ENCODE measurements at places on chromosomes 6 and 20.

- no peak for DNase-seq
Measured at GRCh38 chr6:41767112-41767833, 12.4 kb downstream of the FRS3 start.

DNA sequence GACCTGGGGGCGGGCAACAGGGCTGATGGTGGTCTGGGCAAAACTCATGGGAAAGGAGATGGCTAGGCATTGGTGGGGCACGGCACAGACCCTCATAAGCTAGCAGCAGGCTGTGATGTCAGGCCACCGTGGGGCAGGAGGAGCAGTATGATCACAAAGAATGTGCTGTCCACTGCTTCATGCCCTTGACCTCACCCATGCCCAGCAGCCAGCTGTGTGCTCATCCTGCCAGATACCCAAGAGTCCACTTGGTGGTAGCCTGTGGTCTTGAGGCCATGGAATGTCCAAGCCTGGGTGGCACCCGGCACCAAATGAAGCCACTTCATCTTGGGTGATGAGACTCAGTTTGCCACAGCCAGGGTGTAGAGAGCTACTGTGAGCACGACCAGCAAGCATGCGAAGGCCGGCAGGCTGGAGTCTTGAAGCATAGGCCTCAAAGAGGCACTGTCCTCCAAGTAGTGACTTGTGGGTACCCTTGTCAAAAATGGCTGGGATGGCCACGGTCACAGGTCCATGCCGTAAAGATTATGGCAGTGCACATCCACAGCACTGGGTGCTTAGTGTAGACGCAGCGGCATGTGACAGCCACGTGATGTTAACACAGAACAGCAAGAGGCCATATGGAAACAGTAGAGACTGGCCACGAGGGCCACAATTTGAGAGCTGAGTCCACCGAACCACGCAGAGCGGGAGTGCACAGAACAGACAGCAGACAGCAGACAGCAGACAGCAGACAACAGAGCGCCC, 19.0 kb downstream of the PLAGL2 start:
- no peak for DNase-seq

DNA sequence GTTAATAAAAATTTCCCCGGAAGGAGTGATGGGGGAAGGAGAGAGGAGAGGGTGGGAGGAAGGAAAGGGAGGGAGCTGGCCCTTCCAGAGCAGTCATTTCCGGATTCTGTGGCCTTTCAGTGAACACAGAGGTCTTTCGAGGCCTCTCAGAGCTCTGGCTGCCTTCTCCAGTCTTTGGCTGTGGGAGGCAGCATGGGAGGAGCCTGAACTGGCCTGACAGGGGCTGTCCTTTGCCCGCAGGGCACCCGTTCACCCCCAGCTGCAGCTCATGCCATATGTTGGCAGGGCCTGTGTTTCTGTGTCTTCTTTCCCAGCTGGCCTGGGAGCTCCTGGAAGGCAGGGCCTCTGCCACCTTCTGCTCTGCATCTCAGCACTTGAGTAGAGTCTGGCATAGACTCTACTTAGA, 95.5 kb downstream of the PPP1R14C start:
- no peak for DNase-seq

GRCh38 chr6:139777202-139777970, 402.9 kb upstream of the CITED2 start:
- DNase-seq: no peak

- DNase-seq: no peak
Measured at GRCh38 chr6:157123234-157123633, 200.1 kb downstream of the TMEM242 start.

DNA sequence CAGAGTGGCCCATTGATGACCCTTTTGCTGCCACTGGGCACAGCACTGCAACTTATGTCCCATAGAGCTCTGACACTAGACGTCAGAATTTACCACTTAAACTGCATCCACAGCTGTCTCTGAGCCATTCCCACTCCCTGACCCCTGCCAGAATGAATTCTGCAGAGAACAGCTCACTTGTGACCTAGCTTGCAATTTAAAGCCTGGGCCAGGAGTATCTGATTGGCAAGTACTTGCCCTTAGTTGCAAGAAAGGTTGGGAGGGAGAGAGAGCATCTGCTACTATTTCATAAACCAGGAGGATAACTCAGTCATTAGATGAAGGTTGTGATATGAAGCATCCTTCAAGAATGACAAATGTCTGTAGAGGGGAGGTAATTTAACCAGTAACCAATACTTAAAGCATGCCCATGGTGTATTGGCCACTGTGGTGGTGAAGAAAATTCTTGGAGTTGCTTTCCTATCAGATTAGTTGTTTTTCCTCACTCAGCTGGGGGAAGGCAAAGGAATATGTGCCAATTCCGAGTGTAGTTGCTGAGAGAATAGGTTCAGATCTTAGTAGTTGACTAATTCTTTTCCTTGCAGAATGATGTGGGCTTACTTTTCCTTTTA, 46.5 kb downstream of the IL22RA2 start:
- DNase-seq: no peak

- DNase-seq: no peak
Measured at GRCh38 chr20:25496968-25497401, 88.3 kb downstream of the NINL start.

DNA sequence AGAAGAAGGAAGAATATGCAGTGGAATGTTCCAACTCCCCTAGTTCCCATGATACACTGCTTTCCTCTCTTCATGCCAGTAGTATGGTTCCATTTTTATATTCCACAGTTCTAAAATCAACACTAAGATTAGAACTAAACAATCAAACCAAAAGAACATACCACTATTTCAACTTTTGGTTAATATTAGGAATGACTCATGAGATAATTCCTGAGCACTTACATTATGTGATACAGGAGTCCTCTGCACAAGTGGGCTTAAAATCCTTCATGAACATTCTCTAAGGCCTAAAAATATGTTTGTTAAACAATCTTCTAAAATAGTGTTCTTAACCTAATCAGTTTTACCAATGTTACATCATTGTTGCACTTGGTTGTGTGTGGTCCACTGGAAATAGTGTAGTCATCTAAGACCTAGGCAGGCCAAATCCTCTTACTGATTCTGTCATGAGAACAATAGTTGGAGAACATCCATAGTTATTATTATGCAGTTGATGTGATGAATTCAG, 30.3 kb upstream of the RCAN2 start:
- DNase-seq: no peak

GRCh38 chr20:4766631-4767030, 44.9 kb downstream of the PRND start:
- no peak for DNase-seq

- no peak for DNase-seq
Measured at GRCh38 chr6:37168811-37169495, 999 bp upstream of the PIM1 start.

- no peak for DNase-seq
Measured at GRCh38 chr6:141843178-141843834, 289.4 kb upstream of the GJE1 start.

DNA sequence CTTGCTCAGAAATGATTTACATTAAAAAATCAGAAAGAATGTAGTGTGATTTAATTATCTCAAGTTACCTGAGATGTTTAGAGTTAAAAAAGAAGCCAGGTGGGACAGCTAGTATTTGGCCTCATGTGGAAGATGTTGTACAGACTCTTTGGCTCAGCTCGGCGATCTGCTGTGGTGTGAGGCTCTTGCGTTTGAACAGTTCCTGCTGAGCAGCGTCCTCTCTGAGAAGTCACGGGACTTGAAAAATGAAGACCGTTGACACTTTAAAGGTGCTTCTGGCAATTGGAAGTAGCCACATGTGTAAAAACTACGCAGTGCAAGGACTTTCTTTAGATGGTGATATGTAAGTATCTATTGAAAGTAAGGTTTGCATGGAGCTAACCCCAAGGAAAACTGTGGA, 169.0 kb downstream of the BACH2 start:
- DNase-seq: no peak

GRCh38 chr20:8401556-8401955, 269.5 kb downstream of the PLCB1 start:
- no peak for DNase-seq

DNA sequence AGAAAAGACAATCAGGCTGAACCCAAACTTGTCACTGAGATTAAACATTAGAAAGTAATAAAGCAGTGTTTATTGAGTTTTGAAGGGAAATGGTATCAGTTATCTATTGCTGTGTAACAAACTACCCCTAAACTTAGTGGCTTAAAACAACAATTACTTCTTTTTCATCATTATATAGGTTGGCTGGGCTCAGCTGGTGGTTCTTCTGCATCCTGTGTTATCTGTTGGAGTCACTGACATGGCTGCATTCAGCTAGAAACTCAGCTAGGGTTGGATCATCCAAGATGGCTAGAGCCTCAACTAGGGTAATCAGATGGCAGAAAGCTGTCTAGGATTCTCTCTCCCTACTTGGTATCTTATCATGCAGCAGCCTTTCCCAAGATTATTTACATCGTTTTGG, 12.5 kb upstream of the RIN2 start:
- DNase-seq: no peak

- DNase-seq: no peak
Measured at GRCh38 chr20:43726811-43727338, at the start of gene GTSF1L. Gene GTSF1L, minus strand, starts transcription at chr20:43727002. Its CDS starts 308 bp downstream, at chr20:43726694.

- no peak for DNase-seq
Measured at GRCh38 chr6:105174512-105174911, 5.3 kb downstream of the POPDC3 start.

GRCh38 chr6:90414352-90414751, 117.7 kb upstream of the BACH2 start:
- no peak for DNase-seq

GRCh38 chr6:42352856-42353564, 98.7 kb downstream of the TRERF1 start:
- DNase-seq: no peak

GRCh38 chr6:37818536-37819176, 871 bp upstream of the ZFAND3 start:
- peak; percentile 77 for DNase-seq

GRCh38 chr20:23286346-23286745, 64.2 kb upstream of the NXT1 start:
- no peak for DNase-seq

- DNase-seq: no peak
Measured at GRCh38 chr20:48308232-48308781, 519.5 kb downstream of the PREX1 start.

GRCh38 chr6:105557291-105557690, 154.4 kb upstream of the PREP start:
- no peak for DNase-seq

GRCh38 chr6:43658161-43658560, 13.3 kb downstream of the RSPH9 start:
- no peak for DNase-seq

- DNase-seq: peak; percentile 95
Measured at GRCh38 chr6:155120034-155120433, 124.9 kb downstream of the TIAM2 start.

GRCh38 chr6:92507552-92507951, 911.8 kb downstream of the EPHA7 start:
- no peak for DNase-seq

DNA sequence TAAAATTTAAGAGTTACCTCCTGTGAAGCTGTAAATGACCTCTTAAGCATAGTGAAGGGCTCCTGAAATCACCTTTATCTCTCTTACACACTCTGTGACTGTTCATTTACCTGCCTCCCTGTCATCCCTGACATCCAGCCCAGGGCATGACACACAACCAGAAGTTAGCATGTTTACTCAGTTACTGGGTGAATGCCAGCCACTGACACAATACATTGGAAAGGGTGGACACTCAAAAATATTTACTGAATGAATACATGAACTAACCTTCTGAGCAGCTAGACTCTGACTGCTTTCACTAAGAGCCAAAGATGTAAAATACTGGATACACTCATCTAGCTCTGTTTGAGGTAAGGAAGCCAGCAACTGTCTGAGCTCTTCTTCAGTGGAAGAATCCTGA, 25.3 kb downstream of the SERAC1 start:
- no peak for DNase-seq

DNA sequence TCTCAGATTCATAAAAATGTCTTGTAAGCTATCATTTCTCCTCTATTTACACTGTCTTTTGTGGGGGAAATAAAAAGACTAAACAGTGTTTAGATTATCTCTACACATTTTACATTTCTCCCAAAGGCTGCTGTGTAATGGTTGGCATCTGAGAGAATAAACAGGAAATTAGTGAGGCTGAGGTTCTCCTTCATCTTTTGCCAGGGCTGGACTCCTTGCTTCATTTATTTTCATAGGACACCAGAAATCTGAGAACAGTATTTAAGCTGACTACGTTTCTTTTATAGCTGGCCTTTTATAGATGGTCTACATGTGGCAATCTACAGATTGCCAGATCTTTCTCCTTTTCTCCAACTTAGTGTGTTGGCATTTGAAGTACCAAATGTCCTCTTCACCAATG, 41.5 kb downstream of the PLCB4 start:
- no peak for DNase-seq

GRCh38 chr20:11544029-11544678, 373.5 kb upstream of the BTBD3 start:
- DNase-seq: no peak

- no peak for DNase-seq
Measured at GRCh38 chr6:107704347-107705013, 119.6 kb downstream of the SCML4 start.

DNA sequence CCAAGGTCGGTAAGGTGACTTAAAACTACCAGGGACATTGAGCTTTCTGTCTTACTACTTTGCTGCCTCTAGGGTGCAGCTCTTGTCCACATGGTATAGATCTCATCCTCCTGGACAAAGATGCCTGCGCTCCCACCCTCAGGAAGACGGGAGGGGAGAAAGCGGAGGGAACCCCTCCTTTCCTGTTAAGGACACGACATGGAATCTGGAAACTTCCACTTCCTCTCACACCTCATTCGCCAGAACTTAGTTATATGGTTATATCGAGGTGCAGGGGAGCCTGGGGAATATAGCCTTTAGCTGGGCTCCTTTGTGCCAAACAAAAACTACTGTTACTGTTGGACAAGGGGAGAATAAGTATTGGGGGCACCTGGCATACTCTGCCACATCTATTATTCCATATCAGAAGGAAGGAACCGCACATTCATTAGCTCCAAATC, 224.3 kb upstream of the TSHZ2 start:
- peak; percentile 30 for DNase-seq

GRCh38 chr6:133131621-133132465, 109.3 kb upstream of the EYA4 start:
- no peak for DNase-seq

DNA sequence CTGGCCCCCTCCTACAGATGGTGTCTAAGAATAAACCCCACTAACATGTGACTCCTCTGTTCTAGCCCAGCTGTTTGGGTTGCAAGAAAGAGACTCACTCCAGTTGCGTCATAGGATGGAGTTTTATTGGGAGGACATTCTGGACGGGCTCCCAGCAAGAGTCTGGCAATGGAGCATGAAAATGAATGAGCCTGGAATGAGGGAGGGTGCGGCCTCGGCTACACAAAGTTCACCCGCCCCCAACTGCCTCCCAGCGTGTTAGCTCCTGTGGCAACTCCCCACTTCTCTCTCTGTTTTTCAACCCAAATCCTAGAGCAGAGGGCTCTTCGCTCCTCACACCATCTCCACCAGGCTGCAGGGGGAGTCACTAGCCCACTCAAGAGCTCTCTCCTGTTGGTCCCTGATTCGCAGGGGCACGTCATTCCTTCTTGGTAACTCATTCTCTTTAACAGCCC, 5.1 kb upstream of the ADAM33 start:
- no peak for DNase-seq

- no peak for DNase-seq
Measured at GRCh38 chr20:7967199-7967844, 27.1 kb upstream of the HAO1 start.

GRCh38 chr6:142409794-142410193, 108.0 kb downstream of the ADGRG6 start:
- no peak for DNase-seq

Measured in iPS DF 19.7 (cell line).